ENCODE measurements at places on chromosomes 16 and 17.

GRCh38 chr16:70434484-70435260 lies 4.2 kb downstream of the ST3GAL2 start:
- no peak for DNase-seq

GRCh38 chr16:84740596-84741116 lies 40.9 kb downstream of the USP10 start:
- no peak for DNase-seq

GRCh38 chr16:73287859-73288405 lies 240.0 kb upstream of the ZFHX3 start:
- DNase-seq: no peak

DNA sequence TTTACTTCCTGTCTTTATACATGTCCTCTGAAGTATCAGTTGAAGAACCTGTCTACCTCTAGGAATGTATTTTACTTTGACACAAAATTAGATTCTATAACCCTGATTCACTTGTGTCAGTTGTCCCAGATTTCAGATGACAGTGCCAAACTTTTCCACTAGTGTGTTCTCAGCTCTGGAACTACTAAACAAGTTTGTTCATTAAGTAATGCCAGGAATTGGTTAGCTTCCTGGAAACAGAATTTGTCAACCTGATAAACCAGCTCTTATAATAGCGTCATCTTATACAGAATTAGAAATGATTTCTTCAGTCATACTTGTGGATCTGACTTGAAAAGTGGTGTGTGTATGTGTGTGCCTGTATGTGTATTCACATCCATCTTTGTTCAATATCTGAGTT lies 7.4 kb downstream of the MAP3K3 start:
- DNase-seq: no peak

GRCh38 chr16:79295746-79296145 lies 304.8 kb downstream of the MAF start:
- DNase-seq: no peak

- DNase-seq: no peak
Observed at GRCh38 chr17:49659661-49660382, 18.1 kb downstream of the SPOP start.

- no peak for DNase-seq
Observed at GRCh38 chr16:55898592-55898991, 23.4 kb upstream of the CES5A start.

DNA sequence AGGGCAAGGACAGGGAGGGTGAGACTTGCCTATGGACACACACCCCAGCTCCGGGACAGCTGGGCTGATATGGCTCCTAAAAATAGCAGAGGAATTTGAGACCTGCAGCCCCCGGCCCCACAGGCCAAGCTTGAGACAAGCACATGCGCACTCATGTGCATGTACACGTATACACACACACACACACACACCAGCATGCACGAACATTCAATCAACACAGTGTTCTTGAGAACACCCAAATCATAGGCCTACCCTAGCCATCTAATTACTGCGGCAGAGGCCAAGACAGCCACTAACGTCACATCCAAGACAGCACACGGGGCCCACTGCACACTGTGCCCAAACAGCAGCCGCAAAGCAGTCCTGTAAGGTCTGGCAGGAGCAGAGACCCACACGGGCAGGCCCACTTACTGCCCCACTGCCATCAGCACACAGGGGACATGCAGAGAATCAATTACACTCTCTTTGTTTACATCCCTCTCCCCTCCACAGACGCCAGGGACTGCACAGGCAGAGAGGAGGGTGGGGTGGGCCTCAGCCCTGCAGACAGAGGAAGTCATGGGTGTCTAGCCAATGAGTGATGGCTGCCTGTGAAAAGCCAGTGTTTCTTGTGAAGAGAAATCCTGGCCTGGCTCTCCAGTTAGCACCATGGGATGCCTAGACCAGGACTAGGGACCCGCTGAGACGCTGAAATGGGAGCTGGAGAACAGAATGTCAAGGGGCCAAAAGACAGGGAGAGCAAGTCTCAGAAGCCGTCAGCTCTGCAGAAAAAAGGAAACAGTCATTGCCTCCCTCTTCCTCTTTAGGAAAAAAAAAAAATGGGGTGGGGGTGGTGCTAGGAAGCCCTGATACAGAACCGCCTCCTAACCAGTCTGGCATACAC lies 39.3 kb downstream of the MYO18A start:
- DNase-seq: peak; percentile 67

- DNase-seq: no peak
Observed at GRCh38 chr17:8797621-8798175, 1.5 kb downstream of the MFSD6L start.

GRCh38 chr17:34800661-34801060 lies 160.6 kb downstream of the CCT6B start:
- no peak for DNase-seq

DNA sequence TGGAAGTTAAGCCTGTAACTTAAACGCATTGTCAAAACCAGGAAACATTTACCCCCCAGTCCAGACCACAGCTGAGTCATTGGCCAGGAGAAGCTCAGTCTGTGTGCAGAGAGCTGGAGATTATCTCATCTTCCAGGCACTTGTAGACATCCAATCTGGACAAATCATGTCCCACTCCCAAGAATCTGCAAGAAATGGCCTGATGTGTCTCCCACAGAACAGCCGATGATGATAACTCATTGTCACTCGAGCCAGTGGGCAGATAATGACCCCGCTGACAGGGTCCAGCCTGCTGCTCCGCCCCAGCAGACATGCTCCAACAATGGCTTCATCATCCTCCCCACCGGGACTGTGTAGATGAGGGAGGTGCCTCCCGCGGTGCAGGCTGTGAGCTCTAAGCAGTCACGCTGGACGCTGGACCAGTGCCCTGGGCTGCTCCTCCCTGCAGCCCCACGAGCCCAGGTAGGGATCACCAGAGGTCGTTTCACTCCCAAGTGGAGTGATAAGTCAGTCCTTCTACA lies 322.5 kb downstream of the C16orf95 start:
- DNase-seq: no peak

- no peak for DNase-seq
Observed at GRCh38 chr17:76565728-76566612, 19.7 kb downstream of the ST6GALNAC2 start.

GRCh38 chr16:25033852-25034251 lies 18.7 kb upstream of the ARHGAP17 start:
- DNase-seq: no peak

DNA sequence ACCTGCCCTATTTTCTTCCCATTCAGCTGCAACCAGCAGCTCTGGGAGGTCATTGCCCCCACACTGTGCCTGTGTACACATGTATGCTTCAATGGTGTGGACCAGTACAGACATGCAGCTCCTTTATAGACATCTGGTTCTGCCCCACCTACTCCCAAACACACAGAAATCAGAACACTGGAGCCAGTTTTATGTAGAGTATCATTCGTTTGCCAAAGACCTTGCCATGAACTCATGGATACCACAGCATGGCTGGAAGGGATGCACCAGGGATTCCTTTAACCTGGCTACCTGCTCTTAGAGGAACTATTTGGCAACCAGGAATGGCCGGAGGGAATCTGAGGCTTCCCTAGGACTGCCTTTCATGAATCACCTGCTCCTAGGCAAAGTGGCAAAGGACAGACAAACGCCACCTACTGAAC lies 60.4 kb downstream of the ZFHX3 start:
- DNase-seq: no peak
